AG10803 (cell line): ENCODE measurements at places on chromosomes 1 and 21.

GRCh38 chr1:4658643-4659628, 4.5 kb downstream of the AJAP1 start:
- DNase-seq: no peak

- DNase-seq: peak; percentile 40
Measured at GRCh38 chr1:38020396-38020795, 7.9 kb downstream of the UTP11 start.

DNA sequence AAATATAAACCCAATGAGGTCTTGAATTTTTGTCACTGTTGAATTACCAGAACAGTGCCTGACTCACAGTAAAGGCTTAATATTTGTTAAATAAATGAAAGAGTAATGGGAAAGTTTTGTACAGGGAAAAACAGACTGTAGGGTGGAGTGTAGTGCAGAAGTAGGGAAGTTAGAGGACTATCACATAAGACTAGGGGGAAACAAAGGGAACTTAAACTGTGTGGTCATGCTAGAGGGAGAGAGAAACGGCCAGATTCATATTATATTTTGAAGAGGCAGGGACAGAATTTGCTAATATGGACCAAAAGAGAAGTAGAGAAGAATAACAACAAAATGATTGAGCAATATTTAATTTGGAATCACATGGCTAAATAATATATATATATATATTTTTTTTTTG, 14.8 kb downstream of the CTSK start:
- no peak for DNase-seq

DNA sequence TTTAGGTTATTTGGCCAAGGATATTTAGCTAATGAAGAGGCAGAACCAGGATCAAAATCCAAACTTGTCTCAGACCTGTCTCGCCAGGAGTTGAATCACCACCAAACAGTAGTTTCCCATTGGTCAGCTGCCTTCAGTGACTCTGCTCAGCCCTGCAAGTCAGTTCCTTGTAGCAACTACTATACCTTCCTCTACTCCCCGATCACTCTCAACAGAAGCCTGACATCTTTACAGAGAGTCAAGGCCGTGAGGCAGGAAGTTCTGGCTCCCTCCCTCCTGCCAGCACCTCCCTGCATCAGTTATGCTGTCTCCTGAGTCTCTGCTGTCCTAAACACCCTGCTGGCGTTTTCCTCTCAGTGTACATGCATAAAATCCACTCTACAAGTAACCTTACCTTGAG, 13.2 kb downstream of the PSMD4 start:
- no peak for DNase-seq

DNA sequence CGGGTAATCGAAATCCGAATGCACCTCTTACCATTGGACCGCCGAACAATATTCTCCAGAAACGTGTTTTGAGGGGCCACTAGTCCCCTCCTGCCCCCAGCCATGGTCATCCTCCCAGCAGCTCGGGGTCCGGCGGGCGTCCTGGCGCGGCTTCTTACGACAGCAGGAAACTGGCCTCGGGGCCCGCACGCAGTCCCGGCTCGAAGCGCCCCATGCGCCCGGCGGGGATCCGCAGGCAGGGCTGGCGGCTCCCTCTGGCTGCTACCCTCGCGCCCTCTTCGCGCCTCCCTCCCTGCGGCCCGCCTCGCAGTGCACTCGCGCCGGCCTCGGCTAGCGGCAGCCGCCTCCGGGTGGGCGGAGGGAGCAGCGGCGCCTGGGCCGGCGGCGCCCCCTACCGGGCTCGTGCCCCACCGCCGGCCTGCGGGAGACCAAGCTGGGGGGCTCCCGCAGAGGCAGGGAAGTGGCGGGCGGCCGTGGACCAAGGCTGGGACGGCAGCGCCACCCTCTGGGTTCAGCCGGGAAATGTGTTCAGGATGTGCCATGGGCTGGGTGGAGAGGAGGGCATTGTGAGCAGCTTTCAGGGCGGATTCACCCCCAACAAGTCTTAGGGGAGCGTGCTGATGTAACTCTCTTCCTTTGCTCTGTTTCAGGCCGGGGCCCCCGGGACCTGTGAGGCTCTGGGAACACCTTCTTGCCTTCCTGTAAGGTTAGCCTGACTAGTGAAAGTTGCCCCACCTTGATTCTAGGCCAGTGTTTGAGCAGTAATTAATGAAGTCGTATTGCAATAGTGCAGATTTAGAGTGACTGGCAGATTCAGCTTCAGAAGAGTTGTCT, at the start of gene KCNH1:
Gene KCNH1, minus strand, starts transcription at position 313 of the 834 bp plus-strand sequence. Its CDS starts 203 bp downstream, at position 110.
- peak; percentile 69 for DNase-seq

DNA sequence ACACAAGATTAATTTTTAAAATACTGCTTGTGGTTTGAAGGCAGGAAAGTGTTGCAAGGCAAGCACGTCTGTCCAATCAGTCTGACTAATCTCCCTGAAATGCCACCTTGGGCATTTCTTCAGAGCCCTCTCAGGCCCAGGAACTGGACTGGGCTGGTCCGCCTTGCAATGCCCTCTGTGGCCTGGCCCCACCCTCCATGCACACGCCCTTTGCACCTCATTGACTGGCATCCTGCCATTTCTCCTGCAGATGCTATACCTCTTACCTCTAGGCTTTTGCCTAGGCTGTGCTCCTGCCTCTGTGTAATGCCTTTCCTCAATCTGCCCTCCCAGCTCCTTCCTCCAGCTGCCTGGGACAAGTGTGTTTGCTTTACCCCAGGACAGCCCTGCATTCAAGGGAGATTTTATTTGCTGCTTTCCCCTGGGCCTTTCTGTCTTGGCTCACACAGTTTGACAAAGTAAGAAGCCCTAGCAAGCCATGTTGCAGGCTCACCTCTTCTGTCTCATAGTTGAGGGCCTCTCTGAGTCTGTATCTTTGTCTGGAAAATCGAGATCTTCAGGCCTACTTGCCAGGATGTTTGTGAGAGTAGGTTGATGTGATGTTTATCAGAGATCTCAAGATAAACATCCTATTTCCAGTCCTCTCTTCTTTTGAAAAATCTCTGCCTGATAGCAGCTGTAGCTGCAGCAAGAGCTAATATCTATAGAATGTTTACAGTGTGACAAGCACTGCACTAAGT, 149.2 kb upstream of the JUN start:
- DNase-seq: peak; percentile 92

DNA sequence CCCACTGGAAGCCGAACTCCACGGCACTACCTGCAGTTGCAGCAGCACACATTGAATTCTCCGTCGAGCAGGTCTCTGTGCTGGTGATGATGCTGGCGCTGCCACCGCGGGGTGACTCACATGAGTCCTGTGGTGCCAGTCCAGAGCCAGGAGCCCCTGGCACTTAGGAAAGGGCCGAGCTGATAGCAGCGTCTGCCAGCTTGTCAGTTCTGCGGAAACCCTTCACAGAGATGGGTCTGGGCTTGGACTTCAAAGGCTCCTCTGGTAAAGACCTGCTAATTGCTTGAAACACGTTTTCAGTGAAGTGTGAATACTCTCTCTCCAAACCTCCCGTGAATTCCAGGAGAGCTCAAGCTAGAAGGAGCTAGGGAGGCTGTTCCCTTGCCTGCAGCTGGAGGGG, 92.2 kb downstream of the GRIK3 start:
- DNase-seq: no peak

DNA sequence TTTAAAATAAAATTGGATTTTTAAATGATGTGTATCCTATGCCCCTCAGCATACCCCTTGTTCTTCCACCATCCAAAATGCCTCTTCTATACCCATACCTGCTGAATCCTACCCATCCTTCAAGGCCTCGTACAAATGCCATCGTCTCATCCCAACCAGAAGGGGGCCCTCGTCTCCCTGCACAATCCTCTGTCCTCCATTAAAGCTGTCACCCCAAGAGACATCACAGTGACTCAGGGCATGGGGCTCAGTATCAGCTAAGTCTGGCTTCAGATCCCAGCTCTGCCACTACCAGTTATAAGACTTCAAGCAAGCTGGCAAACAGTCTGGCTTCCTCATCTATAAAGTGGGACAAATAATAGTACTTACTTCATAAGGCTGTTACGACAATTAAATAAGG, 23.8 kb downstream of the IGFN1 start:
- no peak for DNase-seq

GRCh38 chr1:234541286-234541975, 62.5 kb upstream of the TARBP1 start:
- DNase-seq: peak; percentile 49

DNA sequence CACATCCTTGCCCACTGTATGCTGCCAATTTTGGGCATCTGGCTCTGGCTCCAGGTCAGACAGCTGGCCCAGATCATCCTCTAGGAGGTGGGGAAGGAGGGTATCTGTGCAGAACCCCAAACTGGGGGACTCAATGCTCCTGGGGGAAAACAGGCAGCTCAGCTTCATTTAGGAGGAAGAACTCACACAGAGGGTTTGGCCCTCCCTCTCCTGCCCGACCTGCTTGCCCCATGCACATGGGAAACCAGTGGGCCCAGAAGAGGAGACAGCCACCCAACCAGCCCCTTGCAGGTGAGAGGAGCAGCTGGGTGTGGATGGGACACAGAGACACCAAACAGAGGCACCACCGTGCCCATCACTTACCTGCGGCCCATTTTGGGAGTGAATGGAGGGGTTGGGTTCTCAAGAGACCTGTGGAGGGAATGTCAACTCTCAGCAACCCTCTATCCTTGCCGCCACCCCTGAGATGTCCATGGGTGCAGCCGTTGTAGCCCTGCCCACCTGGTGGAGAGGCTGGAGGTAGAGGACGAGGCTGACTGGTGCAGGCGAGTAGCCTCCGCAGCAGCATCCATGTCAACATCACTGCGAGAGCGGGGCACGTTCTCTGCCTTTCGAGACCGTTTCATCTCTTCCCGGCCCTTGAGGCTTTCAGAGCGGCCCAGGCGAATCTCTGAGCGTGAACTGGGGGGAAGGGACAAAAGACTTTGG, 27.5 kb downstream of the LRRC71 start:
- DNase-seq: no peak

GRCh38 chr1:224448453-224449017, 13.9 kb upstream of the WDR26 start:
- no peak for DNase-seq

GRCh38 chr1:22347854-22348760, 103.5 kb upstream of the ZBTB40 start:
- no peak for DNase-seq

GRCh38 chr1:41355356-41355755, 5.9 kb upstream of the FOXO6 start:
- DNase-seq: no peak

DNA sequence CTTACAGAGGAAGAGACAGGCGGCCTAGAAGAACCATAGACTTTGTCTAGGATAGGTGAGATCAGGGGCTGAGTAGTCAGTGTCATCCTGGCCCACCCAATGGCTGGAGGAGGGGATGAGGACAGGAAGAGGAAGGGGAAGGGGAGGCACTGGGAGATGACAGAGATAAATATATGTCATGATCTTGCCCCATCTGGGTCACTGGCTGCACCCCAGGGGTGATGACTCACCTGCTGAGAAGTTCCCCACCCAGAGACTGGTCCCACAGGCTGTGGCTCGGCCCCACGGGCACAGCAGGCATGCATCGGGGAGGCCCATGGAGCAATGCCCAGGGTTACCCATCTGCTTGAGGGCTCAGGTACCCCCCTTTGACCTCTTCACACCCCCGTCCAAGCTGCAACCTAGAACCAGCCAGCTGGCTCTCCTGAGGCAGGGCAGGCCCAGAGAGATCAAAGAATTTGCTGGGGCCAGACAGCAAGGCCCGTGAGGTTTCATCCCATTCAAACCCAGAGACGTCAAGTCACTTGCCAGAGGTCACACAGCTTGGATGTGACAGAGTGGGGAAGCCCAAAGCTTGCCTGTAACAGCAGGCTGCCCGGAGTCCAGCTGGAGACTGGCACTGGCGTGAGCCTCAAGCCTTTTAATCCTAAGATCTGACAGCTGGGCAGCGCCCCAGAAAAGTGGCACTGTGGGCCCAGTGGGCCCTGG, 34.7 kb upstream of the CASZ1 start:
- peak; percentile 39 for DNase-seq

- DNase-seq: no peak
Measured at GRCh38 chr1:156749419-156750118, 1.9 kb downstream of the HDGF start.
